C1 segment of cervical spinal cord (tissue), 14 donors: ENCODE measurements at places on chromosomes 12 and 14.

GRCh38 chr14:92886337-92886736 is 36.6 kb upstream of the CHGA start:
- DNase-seq = no peak

GRCh38 chr14:65503771-65504170 is 91.2 kb downstream of the FUT8 start:
- DNase-seq = no peak

DNA sequence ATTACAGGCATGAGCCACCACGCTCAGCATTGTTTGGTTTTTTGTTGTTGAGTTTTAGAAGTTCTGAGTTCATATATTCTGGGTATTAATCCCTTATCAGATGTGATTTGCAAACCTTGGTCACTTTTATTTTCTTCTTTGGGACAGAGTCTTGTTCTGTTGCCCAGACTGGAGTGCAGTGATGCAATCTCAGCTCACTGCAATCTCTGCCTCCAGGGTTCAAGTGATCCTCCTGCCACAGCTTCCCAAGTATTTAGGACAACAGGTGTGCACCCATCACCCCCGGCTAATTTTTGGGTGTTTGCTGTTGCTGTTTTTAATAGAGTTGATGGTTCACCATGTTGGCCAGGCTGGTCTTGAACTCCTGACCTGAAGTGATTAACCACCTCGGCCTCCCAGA is 11.8 kb downstream of the USP30 start:
- DNase-seq = no peak

GRCh38 chr12:46435625-46436024 is 63.1 kb upstream of the SLC38A2 start:
- DNase-seq = no peak

DNA sequence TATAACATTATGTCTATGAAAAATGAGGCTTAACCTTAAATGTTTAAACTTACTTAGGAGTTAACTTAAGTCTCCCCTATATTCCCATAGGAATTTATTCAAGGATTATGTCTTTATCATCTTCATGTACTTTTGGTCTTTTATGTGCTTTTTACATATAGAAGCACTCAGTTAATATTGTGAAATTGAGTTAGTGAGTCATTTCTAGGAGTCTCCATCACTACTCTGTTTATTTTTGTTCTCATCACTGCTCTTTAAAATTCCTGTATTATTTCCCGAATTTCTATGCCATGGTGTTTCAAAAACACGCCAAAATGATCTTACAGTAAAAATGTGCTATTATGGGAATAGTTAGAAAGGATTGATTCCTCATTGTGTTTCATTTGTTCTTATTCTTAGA is 31.6 kb downstream of the TBC1D15 start:
- DNase-seq = no peak

DNA sequence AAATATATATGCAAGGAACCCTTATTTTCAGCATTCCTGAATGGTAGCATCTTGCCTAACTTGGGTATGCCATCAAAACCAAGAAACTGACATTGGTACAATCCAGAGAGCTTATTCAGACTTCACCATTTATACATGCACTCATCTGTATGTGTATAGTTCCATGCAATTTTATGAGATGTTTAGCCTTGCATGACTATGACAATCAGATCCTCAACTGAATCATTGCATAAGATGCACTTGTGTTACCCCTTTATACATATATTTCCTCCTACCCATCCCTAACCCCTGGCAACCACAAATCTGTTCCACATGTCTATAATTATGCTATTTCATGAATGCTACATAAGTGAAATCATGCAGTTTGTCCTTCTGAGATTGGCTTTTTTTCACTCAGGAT is 37.0 kb upstream of the PPFIBP1 start:
- DNase-seq = no peak

GRCh38 chr14:60515511-60516289 is 6.8 kb downstream of the SIX6 start:
- no peak for DNase-seq

GRCh38 chr12:47039756-47040155 is 39.7 kb upstream of the PCED1B start:
- DNase-seq = no peak

DNA sequence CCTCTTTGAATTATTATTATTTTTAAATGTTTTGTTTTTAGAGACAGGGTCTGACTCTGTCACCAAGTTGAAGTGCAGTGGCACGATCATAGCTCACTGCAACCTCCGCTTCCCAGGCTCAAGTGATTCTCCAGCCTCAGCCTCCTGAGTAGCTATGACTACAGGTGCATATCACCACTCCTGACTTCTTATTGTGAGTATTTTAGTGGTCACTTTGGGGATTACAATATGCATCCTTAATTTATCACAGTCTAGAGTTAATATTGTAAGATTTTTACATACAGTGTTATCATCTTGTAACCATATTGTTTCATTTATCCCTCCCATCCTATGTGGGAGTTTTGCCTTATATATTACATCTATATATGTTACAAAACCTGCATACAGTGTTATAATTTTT is 13.4 kb downstream of the FGF23 start:
- DNase-seq = no peak

GRCh38 chr12:26744697-26745440 is 88.1 kb downstream of the ITPR2 start:
- DNase-seq = no peak

GRCh38 chr12:7005311-7005710 is 13.0 kb downstream of the LPCAT3 start:
- no peak for DNase-seq

DNA sequence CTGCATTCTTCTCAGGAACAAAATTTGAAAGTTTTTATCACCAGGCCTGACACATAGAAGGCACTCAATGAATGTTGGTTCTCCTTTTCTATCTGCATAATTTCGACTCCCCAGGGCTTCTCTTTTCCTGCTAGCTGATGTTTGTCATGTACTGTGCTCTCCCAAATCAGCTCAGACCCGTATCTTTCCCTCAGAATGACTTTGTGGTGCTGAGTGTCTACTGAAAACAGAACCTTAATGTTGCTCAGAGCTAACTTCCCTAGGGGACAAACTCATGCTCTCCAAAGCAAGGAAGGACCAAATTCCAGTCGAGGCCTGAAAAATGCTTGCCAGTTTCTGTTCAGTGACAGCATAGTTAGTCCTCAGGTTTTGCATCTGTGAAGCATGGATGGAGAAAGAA is 1.9 kb downstream of the ARHGDIB start:
- DNase-seq = no peak

DNA sequence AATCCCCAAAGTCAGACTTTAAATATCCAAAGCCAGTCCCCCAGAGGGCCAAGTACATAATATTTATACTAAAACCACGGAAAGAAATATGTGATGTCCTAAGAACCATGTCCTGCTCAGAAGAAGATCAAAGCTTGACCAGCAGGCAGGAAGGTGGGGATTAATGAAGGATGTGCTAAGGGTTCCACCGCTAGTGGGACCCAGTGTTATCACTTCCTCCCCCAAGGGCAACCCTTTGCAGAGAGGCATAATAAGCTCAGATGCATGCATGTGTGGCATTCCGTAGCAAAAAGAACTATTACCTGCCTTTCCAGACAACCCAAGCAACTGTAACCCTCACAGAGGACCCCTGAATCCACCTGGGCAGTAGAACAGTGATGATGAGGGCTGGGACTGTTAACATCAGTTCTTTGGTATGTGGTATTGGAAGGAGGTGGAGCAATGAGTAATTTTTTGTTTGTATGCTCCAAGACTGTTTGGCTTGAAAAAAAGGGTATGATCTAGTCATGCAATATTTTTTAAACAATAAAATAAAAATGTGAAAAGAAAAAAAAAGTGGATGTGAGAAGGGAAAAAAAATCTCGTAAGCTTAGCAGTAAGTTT is 71.7 kb upstream of the ETV6 start:
- DNase-seq = no peak

DNA sequence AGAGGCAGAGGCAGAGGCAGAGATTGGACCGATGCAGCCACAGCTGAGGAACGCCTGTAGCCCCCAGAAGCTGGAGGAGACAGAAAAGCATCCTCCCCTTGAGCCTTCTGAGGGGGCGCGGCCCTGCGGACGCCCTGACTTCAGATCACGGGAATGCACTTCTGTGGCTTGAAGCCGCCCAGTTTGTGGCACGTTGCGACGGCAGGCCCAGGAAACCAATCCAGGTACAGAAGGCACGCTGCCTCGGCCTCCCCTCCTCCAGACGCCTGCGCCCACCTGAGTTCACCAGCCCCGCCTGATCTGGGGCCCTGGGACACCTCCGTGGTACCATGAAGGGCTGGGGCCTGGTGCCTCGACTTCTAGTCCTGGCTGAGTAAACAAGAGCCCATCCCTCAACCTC is 82.0 kb downstream of the NCOR2 start:
- DNase-seq = no peak

GRCh38 chr12:130880411-130880885 is 8.6 kb downstream of the RAN start:
- no peak for DNase-seq

GRCh38 chr14:92704036-92704804 is 44.2 kb downstream of the LGMN start:
- no peak for DNase-seq

DNA sequence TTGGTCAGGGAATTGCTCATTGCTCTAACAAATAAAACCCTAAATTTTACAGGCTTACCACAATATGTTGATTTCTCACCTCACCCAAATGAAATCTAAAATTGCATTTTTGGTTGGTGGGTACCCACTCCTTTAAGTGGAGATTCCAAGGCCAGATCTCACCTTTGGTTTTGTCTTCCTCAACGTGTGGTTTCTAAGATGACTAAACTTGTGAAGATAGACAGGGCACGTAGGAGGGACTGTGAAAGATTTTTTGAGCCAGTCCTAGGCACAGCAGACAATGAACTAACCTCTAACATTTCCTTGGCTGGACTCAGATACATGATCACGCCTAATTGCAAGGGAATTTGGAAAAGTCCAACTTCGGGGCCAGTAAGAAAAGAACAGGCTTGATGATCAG is 1003.9 kb downstream of the FLRT2 start:
- no peak for DNase-seq

DNA sequence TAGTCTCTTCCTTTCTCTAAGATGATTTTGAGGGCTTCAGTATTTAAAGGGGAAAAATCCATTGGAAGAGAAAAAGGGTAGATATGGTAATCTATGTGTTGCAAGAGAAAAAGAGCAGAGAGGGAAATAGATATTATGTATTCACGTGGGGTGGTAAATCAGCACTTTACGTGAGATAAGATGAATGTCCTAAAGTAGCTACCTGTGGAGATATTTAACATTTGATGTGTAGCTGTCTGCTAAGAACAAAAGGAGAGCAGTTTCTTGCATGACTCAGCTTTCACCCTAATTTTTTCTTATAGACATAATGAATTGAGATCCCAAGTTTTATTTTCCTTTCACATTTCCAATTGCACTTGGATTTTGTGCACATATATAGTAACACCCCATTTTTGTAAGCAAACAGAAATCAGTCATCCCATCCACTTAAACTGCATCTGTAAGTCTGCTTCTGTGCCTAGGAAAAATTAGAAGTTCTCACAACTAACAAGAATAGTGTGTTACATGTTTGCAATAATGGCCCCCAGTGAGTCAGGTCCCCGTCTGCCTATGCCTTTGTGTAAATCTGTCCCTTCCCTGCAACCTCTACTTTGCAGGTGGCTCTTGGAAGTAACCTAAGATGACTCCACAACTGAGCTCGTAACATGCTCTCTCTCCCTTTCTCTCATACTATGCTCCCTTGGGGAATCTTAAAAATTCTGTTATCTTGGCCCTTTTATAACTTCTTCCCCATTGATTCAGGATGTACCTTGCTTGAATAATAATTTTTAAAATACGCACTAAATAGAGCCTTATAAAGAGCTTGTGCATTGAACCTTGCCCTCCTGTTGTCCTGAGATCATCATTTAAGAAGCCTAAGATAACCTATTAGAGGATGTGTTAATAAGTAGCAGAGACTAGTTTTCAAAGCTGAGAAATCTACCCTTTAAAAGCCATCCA is 3.7 kb downstream of the TMTC3 start:
- DNase-seq = no peak

GRCh38 chr12:22990501-22990900 is 365.5 kb downstream of the ETNK1 start:
- no peak for DNase-seq

GRCh38 chr12:126706300-126706699 is 1560.7 kb upstream of the TMEM132C start:
- no peak for DNase-seq

GRCh38 chr12:7628381-7628961 is 37.2 kb downstream of the APOBEC1 start:
- DNase-seq = no peak

DNA sequence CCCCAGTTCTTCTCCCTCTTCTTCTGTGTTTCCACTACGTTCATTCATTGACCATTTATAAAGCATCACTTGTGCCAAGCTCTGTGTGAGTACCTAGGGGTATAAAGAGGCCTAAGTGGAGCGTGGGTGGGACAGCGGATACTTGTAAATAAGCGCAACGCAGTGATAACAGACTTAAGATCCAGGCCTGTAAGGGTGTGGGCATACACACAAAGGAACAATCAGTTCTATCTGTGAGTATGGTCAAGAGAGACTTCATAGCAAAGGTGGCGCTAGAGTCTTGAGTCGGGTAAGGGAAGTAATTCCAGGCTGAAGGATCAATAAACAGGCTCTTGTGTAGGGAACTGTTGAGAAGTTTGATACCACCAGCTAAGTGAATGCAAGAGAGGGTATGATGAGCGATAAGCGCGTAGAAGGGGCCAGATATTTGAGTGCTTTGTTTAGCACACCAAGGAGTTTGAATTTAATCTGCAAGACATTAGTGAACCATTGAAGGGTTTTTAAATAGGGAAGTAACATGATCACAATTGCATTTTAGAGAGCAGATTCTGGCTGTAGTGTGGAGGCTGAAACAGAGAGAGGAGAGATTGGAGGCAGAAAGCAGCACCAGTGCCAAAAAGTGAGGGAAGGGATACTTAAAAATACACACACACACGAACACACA is 1.0 kb upstream of the GXYLT1 start:
- no peak for DNase-seq

DNA sequence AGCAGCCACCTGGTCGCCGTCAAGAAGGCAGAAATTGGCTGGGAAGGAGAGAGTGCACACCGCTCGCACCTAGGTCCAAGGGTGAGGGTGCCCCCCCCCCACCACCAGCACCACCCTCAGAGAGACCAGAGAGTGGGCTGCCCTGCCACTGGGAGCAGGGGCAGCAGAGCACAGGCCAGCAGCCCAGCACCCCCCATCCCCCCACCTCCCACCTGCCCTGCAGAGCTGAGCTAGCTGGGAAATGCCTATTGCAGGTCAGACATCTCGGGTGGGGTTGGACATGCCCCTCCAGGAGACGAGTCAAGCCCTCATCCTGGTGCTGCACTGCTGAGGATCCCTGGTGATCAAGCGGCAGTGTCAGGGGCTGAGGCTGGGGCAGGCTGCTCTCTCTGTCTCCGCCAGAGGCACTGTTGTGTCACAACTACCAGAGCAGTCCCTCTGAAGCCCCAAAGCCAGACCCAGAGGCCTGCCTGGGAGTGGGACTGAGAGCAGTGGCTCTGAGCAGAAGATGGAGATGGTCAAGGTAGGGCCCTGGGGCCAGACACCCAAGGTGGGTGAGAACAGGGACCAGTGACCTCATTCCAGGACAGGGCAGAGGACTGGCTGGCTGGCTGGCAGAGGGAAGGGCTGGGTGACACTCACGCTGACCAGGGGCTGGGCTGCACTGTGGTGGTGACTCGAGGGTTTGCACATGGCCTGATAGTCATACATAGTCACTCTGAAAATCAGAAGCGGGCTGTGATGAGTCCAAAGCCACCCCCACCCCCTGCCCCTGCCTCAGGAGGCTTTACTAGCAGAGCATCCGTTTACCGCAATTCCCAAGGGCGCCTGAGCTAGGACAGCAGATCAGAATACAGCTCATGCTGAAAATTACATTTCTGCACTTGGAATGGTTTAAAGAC is 19.7 kb upstream of the LRTM2 start:
- no peak for DNase-seq
